Endothelial cell (in vitro differentiated cells): ENCODE measurements at places on chromosomes 7 and 10.

- no peak for DNase-seq
These were observed 79.3 kb upstream of the PDZD8 start for GRCh38 chr10:117454502-117454901.

GRCh38 chr10:13803566-13804554 is 217.1 kb downstream of the PRPF18 start:
- no peak for DNase-seq

DNA sequence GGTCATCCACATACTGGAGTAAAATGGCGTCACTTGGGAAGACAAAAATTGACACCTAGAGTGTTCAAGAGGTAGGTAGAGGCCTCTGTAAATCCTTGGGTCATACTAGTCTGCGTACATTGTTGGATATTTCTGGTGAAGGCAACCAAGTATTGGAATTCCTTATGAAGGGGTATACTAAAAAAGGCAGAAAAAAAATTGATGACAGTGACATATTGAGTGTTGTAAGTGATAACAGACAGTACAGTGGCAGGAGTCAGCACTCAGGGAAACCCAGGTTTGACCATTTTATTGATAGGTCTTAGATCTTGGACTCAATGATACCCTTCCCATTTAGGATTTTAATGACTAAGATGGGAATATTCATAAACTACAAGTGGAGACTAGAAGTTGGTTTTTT is 359.1 kb upstream of the VSTM2A start:
- no peak for DNase-seq

- no peak for DNase-seq
These were observed 614.1 kb upstream of the FZD8 start for GRCh38 chr10:36256166-36256565.

DNA sequence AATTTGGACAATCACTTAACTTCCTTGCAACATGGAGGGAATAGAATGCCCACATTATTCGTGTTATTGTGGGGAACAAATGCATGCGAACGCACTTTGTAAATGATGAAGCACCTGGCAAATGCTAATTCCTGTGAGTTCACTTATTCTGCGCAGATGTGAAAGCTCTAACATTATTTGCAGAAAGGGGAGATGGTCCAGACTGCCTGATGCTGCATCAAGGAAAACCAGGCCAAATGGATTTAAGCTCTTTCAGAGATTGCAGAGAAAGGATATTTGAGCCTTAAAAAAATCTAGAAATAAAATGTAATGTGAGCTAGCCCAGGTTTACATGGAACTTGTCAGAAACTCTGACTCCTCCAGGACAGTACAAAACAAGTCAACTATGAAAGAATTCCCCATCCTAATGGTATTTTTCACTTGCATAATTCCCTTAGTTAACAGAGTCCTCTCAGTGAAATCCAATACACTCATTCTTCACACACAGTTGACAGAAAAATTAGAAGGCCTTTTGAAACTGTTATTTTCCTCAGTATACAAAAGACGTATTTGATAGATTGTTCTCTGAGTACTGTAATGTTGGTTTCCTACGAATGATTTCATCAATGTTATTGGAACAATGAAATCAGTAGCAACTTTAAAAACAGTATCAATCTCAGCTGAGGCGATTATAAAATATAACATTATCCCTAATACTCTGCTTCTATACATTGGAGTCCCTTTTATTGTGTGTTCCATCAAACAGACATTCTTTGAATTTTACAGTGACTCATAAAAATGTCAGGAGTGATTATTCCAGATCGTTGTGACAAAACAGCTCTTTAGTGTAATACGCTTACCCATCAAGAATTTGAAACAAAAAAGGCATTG is 136.3 kb upstream of the ANK3 start:
- no peak for DNase-seq

DNA sequence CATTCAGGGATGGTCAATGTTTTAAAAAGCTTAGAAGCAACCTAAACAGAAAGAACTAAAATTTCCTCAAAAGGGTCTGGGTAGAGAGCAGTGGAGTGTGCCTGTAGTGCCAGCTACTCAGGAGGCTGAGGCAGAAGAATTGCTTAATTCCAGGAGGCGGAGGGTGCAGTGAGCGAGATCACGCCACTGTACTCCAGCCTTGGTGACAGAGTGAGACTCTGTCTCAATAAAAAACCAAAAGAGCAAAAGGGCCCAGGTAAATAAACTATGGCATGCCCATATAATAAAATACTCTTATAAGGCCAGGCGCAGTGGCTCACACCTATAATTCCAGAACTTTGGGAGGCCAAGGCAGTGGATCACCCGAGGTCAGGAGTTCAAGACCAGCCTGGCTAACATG is 93.0 kb downstream of the DNMBP start:
- DNase-seq = no peak

GRCh38 chr10:124677293-124677699 is 66.9 kb downstream of the FAM53B start:
- DNase-seq = no peak

GRCh38 chr7:106590209-106590816 is 70.6 kb downstream of the CCDC71L start:
- DNase-seq = peak; percentile 17

- DNase-seq = no peak
These were observed 118.6 kb downstream of the PON1 start for GRCh38 chr7:95205665-95206225.

GRCh38 chr7:142919656-142920055 is 13.9 kb downstream of the TRPV5 start:
- no peak for DNase-seq

DNA sequence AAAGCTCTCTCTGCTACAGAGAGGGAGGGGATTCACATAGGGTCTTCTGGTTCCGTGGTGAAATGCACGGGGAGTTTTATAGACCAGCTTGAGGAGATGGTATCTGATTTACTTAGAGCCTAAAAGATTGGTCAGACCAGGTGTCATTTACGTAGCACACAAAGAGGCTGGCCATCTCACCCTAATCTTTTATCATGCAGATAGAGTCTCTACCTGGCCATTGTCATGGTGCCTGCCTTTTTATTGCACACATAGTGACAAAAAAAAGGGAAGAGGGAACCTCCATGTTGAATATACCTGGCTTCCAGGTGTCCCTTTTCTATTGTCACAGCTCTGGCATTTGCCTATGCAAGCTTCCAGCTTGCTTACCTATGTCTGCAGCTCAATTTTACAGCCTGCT is 1456.1 kb downstream of the GATA3 start:
- no peak for DNase-seq

DNA sequence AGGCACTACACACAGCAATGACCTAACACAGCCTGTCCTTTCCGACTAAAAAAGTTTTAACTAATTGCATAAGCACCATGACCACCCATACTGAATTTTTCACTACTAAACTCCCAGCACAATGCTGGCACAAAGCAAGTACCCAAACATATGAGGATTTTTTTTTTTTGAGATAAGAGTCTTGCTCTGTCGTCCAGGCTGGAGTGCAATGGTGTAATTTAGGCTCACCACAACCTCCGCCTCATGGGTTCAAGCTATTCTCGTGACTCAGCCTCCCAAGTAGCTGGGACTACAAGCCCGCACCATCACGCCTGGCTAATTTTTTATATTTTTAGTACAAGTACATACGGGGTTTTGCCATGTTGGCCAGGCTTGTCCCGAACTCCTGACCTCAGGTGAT is 5.1 kb downstream of the UBE2H start:
- DNase-seq = no peak

GRCh38 chr7:113394856-113395255 is 276.5 kb upstream of the SMIM30 start:
- no peak for DNase-seq

DNA sequence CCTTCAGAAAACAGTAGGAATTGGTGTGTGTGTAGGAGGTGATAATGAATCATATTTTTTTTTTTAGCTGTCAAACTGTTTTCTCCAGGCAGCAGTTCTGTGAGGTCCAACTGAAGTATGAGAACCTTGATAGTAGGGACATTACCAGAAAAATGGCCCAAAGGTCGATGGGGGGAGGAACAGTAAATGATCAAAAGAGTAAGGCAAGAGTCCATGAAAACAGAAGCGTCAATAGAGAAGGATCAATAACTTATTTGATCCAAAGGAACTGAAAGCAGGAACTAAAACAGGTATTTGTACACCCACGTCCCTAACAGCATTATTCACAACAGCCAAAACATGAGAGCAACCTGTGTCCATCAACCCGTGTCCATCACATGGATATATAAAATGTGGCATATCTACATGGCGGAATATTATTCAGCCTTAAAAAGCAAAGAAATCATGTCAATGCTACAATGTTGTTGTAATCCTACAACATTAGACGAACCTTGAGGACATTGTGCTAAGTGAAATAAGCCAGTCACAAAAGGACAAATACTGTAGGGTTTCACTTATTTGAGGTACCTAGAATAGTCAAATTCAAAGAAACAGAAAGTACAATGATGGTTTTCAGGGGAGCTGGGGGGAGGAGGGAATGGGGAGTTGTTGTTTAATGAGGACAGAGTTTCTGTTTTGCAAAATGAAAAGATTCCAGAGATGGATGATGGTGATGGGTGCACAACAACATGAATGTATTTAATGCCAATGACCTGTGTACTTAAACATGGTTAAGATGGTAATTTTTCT is 214.0 kb upstream of the KLF14 start:
- no peak for DNase-seq

DNA sequence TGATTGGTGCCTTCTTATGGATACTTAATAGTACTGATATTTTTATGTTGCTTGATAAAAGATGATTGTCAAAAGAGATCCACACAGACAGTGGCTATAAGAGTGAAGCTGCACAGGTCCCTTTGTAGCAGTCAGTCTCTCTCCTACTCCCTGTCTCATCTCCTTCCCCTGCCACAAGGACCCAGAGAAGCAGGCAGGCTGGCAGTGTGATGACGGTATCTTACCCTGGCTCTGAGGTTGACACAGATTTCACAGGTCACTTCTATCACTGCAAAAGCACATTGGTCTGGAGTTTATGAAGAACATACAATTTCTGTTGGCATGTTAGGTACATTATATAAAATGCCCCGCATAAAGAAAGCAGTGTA is 64.4 kb upstream of the AHR start:
- DNase-seq = no peak

DNA sequence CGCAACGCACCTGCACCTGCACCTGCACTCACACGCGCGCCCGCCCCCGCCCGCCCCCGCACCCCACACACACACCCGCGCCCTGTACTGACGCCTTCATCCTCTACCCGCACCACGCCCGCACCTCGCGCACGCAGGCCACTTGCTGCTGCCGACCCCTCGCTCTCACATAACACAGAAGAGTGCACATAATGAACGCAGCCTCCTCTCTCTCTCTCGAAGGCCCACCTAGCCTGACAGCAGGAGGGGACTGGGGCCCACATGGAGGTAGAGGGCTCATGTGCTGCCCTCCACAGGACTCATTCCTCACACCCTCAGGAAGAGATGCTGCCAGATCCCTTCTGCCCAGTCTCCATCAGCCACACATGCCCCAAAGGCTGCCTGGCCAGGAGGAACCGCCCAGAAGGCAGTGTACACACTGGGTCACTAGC is 432 bp upstream of the CAMK2B start:
- DNase-seq = no peak

- DNase-seq = no peak
These were observed 117.2 kb downstream of the CDH23 start for GRCh38 chr10:71513936-71514335.

- no peak for DNase-seq
These were observed 154.3 kb downstream of the POLR1F start for GRCh38 chr7:19554581-19554980.

DNA sequence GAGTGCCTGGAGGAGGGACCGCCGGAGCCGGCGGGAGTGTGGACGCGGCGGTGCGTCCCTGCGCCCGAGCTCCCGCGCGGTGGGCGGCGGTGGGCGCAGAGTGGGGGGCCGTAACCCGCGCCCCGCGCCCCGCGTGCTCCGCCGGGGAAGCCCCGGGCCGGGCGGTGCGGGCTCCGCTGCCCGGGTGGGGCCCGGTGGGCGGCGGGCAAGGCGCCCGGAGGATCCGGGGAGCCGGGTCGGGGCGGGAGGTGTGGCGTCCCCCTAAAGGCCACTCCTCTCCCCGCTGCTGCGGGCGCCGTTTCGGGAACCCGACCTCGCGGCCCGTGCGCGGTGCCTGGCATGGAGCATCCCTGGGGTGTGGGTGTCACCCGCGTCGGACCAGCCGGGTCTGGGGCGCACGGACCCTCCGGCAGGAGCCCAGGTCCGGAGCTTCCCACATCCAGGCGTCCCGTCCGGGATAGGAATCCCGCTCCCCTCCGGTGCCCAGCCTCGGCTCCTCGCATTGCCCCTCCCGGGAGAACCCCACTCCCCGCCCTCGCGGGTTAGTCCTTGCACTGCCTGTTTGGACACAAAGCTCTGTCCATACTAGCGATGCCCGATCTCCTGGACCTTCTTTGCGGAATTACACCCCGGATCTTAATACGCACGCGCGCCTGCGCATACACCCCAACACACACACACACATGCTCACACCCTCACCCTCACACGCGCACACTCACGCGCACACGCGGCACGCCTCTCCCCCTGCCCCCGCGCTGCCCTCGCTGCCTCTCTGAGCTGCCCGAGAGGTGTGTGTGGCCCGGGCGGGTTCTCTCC is 723 bp downstream of the MTURN start:
- peak; percentile 37 for DNase-seq

- no peak for DNase-seq
These were observed 877 bp upstream of the NOD1 start for GRCh38 chr7:30479202-30480120.

DNA sequence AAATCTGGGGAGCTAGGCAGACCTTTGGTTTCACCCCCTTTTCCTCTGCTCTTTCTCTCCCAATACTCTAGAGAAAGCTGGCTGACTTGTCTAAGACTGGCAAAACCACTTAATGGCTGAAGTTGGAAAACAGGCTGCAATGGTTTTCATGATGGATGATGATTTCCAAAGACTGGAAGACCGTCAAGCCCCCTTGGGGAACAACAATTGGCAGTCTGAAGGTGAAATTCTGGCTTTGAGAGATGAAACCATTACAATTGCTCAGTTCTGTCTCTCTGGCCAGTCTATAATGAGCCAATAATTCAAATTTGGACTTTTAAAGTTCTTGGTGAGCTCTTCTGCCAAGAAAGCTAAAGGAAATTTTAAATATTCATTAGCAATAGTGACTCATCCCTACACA is 680.5 kb downstream of the PARD3 start:
- DNase-seq = no peak

- no peak for DNase-seq
These were observed 21.7 kb downstream of the CCM2 start for GRCh38 chr7:45021604-45022296.

GRCh38 chr7:111708072-111708471 is 145.8 kb upstream of the IMMP2L start:
- no peak for DNase-seq

DNA sequence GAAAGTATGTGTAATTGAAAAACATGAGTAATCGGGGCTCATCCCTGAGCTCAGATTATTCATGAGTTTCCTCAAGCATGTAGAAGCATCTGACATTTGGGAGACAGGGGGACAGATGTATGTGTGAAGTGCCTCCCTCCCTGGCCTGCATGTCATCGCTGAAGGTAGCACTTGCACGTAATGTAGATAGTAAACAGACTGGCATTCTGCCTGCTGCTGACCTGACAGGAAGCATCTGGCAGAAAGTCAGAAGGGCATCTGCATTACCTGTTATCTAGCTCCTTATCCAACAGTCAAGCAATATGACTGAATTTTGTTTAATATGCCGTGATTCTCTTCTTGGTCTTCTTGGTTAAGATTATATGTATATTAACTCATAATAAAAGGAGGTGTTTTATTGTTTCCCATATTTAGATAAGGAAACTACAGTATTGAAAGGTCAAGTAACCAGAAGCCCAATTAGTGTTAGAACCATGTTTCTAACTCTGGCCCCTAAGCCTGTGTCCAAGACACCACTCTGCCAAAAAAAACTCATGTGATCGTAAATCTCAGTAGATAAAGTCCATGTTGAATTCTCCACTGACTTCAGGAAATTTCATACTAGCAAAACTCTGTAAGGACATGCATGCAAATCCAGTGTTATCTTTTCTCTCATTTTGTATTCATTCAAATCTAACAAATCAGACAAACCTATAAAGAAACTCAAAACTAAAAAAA is 918.1 kb upstream of the MBL2 start:
- DNase-seq = no peak
